Activated T-helper 1 cell treated with anti-CD3 and anti-CD28 coated beads, Interleukin-2, amount 50 U/mL, for 16 hours (primary cell): ENCODE measurements at places on chromosomes 7 and 10.

DNA sequence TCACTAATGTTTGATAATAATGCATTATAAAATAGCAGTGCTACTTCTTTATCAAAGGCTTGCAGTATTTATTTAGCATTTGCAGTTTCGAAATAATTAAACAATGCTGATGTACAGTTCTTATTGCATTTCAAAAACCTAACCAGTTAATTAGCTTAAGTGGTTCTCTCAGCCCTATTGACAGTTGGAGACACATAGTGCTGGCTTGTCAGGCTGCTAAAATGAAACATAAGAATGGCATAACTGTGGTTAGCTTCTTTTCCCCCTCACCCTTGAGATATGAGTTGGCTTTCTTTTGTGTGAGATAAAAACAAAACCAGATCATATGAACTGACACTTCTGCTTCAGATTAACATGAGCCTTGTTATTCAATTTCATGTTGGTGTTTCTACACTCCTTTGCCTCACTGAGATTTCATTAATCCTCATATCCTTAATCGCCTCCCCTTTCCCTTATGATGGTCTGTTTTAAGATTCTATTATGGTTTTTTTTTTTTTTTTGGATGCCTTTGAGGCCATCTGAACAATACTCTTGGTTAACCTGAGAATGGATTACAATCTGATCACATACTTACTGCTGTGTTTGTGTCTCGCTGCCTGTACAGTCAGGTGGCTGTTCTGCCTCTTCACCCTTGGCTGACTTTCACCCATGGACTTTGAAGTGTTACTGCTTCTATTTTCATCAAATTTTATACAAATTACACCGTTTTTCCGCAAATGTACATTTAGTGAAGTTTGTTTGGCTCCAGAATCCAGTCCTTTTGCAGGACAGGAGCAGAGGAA is 108.0 kb downstream of the SDK1 start:
- DNase-seq: no peak

DNA sequence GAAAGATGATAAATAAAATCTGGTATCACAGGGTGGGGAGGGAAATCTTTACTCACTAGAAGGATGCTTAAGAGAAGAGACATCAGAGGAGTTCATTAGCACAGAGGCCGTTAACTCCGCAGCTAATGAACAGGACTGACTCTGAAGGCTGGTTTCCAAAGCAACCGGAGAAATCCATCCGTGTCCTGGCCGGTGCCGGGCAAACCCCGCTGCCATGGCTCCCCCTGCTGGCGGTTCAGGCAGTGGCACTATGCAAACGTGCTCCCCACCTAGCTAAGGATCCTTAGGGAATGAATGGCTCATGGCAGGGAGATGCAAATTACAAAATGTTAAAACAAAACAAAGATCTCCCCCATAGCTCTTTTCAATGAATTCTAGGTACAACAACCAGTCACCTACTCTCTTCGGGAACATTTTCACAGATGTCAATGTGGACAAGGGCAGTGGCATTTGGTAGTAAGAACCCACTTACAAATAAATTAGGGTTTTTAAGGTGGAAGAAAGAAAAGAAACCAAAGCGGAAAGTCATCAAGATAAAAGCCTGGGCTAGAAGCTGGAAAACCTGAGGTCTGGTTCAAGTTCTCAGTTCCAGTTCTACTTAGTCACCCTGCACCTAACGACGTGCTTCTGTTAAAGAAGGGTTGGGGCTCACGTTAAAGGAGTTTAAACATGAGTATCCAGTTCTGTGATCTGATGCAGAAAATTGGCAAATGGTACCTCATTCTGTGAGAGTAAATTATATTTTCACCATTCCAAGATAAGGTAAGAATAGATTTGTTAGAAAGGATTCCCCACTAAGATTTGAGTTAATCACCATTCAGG is 138.2 kb downstream of the SVIL start:
- DNase-seq: peak; percentile 45

- DNase-seq: no peak
Observed at GRCh38 chr10:70785190-70785589, at the start of gene TBATA. TSS of gene TBATA (minus strand) at chr10:70785377. CDS start at chr10:70783379, 1,998 bp downstream.

DNA sequence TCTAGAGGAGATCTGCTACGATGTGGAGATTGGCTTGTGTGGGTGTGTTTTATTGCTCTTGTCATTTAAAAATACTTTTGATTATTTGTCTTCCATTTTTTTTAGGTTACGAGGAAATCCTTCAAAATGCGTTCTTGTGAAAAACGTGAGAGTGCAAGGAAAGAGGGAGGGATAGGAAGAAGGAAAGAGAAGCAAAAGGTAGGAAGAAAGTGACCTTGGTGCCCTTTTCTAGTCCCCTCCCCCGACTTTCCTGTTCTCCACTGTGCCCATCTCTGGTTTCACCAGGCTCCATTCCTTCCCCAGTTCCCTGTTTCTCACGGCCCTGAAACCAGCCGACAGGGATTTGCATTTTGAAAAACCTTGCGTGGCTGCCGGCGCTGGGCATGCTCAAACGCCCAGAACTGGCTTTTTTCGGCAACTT is 506 bp upstream of the GNAI1 start:
- DNase-seq: no peak

- DNase-seq: no peak
Observed at GRCh38 chr7:12401538-12402364, 1.9 kb downstream of the VWDE start.

- DNase-seq: no peak
Observed at GRCh38 chr7:35467456-35467978, 213.6 kb upstream of the TBX20 start.

DNA sequence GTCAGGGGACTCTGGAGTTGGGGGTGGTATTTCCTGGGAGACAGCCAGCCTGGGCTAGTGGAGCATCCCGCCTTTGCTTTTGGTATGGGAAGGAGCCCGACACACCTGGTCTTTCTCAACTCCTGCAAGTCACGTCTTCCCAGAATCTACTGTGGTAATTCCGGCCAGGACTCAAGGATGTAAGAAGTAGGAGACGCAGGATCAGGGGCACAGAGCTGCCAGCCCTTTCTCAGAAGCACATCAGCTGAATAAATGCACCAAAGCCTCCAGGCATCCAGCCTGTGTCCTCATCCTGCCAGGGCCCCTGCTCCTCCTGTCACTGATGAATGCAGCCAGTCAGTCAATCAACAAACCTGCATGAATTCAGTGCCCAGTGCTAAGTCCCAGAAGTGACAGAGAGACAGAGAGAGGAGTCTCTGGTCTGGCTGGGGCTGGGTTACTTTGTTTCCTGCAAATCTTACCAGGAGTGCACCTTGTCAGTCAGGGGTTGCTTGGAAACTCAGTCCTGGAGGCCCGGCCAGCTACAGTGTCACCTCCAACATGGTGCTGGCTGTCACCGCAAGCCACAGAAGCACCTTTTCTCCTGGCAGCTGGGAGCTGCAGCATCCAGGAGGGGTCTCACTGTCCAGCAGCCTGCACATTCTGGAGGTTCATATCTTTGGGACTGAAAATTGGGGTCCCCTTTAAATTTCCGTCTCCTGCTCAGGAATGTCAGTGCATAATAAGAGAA is 101.8 kb downstream of the PTPRE start:
- no peak for DNase-seq

DNA sequence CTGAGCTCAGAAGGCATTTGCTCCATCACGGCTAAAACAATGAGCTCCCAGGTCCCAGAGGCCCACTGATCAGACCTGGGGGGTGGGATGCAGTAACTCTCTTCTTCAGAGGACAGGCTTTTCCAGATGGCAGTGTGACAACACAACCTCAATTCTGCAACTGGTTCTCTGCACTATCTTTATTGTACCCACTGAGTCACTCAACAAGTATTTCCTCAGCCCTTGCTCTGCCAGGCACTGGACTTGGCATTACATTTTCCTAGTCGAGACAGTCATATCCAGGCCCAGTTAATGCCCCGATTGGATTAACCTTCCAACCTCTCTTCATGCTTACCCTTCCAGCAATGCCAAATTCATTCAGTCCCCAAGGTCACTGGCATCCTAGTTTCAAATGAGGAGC is 72.6 kb downstream of the JAZF1 start:
- DNase-seq: no peak

DNA sequence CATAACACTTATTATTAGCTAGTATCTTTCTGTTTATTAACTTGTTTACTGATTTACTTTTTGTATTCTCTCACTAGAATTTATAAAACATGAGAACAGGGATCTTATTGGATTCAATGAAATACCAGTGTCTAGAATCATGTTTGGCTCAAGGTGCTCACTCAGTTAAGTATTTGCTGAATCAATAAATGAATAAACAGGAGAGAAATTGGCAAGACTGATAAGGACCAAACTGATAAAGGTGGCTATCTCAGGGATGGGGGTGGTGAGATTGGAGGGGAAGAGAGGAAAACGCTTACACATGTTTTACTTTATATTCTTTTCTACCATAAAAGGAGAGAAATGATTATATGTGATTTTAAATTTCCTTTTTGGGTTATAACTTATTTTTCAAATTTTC is 43.3 kb upstream of the CCDC6 start:
- DNase-seq: no peak

DNA sequence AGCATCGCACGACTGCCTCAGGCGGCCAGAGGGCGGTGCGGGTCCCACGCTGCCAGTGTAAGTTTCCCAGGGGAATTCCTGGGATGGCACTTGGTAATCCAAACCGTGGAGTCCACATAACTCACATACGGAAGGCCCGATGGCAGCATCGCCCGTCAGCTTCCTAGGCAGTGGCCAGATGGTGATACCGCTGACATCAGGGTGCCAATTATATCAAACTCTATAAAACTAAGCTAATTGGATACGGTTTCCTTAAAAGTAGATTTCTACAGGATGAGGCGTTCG is 189.8 kb downstream of the CELF2 start:
- no peak for DNase-seq

GRCh38 chr10:3750006-3750816 is 34.8 kb downstream of the KLF6 start:
- DNase-seq: no peak

DNA sequence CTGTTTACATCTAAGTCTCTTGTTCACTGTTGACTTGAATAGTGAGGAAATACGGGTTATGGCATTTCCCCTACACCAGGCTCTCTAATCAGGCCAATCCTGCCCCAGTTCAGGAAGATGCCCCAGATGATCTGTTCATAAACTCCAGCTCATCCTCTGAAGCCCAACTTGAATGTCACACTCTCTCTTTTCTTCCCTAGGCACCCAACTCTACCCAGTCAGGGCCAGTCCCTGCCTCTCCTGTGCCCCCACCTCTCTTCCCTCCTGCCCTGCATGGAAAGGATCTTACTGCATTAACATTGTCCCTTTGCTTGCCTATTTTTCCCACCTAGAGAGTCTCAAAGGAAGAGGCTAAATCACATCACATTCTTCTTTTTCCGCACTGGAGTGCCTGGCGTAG is 10.6 kb upstream of the TRPV6 start:
- no peak for DNase-seq

- DNase-seq: no peak
Observed at GRCh38 chr10:75569506-75569905, 138.1 kb downstream of the LRMDA start.

GRCh38 chr7:44615149-44615611 is 8.8 kb downstream of the OGDH start:
- no peak for DNase-seq

GRCh38 chr10:124389613-124390361 is 28.9 kb downstream of the OAT start:
- DNase-seq: no peak

- DNase-seq: no peak
Observed at GRCh38 chr7:1502845-1503244, 1.3 kb downstream of the INTS1 start.

GRCh38 chr7:146423446-146423845 is 306.8 kb downstream of the CNTNAP2 start:
- no peak for DNase-seq

DNA sequence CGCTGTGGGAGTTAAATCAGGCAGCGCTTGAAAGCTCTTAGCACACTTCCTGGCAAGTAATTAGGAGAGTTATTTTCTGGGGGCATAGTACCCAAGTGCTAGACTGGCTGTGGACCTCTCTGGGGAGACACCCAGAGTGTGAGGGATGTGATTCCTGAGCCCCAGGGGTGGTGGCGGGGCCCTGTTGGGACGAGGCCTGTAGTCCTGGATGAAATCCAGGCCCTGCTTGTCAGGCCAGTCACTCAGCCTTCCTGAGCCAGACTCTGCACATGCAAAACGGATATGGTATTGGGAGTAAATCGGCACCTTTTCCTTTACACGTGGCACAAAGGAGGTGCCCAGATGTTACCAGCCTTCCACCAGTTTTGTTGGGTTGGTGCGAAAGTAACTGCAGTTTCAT is 31.2 kb downstream of the TRRAP start:
- no peak for DNase-seq

DNA sequence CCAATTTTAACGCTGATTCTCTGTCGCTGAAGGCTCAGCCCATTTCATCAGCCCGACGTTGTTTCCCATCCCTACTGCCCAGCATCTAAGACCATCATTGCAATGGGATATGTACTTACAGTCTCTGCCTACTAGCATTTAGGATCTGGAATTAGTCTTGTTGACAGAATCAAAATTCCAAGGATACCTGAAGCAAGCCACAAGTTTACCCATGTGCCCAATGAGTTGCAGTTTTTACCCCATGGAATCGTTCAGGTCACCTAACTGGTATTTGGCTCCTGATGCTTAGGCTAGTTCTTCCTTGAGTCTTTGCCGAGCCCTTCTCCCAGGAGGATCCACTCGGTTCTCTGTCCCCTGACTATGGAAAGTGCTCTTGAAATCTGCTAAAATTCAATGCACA is 276.8 kb downstream of the DNAJB9 start:
- DNase-seq: no peak

DNA sequence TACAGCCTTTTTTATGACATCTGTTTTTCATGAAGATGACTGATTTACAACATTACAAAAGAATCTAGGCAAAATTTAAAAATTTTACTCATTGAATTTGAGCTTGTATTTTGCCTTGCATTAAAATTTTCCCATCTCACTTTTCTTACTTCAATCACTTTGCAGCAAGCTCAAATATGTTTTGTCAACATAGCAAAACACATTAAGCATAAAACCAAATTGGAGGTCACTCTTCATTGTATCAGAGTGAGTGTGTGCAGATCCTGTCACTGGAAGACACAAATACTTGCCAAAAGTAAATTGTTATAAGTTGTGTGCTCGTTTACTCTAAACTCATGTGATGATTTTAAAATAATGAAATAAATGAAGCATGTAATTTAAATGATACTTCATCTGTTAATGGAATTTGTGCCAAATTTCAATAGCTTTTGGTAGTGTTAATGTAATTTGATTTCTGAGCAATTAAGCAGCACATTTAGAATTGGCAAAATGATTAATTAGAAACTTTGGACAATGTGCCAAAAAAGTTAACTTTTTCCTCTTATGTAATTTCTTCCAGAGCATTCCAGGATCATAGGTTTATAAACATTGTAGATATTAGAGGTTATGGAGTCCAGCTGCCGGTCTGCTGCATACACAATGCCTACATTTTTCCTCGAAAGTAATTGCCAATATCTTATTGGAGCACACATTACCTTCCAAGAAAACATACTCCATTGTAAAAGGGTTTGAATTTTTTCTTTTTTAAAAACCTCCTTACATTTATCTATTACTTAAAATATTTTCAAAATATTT is 1078.2 kb upstream of the LRRTM3 start:
- no peak for DNase-seq

DNA sequence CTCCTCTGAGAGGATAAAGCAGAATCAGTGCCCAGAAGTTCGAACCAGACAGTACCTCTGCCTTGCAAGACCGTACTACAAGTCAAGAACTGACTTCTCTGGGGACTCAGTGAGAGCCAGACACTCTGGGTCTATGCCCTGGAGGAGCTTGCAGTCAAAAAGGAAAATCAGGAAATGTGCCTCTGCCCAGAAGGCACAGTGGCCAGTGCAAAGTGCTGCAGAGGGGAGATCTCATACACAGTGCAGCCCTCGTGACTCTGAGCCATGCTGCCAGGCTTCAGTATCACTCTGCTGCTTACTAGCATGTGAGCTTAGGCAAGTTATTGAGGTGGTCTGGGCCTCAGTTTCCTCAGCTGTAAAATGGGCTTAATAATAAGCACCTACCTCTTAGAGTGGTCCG is 144.0 kb upstream of the NPY start:
- no peak for DNase-seq
